Activated CD4-positive, alpha-beta T cell treated with anti-CD3 and anti-CD28 coated beads, Interleukin-2, amount 10 ng/mL, durations not matched to agents 7 days and 5 days (primary cell): ENCODE measurements at places on chromosomes 16 and 17. TPM values are rescaled to one million over a fixed set of nuclear protein-coding genes. Genes with fewer than 3 reads are reported as not detected.

PRAC2 gene
- total RNA-seq, result not detected

PRSS8 gene
- total RNA-seq, result 0.17 TPM

TMEM94 gene
- 82.1 TPM for total RNA-seq

PHKG2 gene
- 43.4 TPM for total RNA-seq

DUXB gene
- total RNA-seq, result not detected
